Activated gamma-delta T cell treated with anti-CD3 and anti-CD28 coated beads, Interleukin-2, amount 50 U/mL, for 16 hours (primary cell): ENCODE measurements at places on chromosomes 1 and 21.

- no peak for DNase-seq
Measured at GRCh38 chr21:44392916-44393315, 39.5 kb downstream of the TRPM2 start.

GRCh38 chr21:43825936-43826622 lies 36.7 kb downstream of the RRP1 start:
- DNase-seq = no peak

- no peak for DNase-seq
Measured at GRCh38 chr21:36059823-36060158, 535 bp downstream of the SETD4 start.

DNA sequence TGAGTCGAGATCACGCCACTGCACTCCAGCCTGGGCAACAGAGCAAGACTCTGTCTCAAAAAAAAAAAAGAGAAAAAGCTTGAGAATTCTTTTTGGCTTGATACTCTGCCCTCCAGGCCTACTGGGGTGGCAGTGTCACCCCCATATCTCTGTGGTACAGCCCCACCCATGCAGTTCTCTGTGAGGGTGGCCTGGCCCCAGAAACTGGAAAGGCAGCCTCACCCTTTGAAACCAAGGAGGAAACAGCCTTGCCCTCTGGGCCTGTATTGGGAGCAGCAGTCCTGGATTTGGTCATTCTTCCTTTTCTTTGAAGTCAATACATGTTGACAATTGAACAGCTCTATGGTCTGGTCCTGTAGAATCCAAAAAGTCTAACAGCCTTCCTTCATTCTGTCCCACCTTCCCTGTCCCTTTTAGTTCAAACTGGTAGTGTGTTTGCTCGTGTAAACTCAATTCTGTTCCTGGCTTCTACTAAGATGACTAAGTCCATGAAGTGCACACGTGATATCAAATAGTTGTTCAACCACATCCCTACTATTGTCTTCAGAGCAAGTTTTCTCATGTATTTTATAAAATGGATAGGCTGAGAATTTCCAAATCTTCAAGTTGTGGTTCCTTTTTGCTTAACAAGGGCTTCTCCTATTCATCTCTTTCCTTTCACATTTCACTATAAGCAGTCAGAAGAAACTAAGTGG lies 13.2 kb downstream of the ST7L start:
- DNase-seq = no peak
